Fibroblast of skin of scalp (primary cell): ENCODE measurements at places on chromosomes 3 and 15.

- DNase-seq, result no peak
Measured at GRCh38 chr15:69104050-69104750, 56.2 kb upstream of the GLCE start.

DNA sequence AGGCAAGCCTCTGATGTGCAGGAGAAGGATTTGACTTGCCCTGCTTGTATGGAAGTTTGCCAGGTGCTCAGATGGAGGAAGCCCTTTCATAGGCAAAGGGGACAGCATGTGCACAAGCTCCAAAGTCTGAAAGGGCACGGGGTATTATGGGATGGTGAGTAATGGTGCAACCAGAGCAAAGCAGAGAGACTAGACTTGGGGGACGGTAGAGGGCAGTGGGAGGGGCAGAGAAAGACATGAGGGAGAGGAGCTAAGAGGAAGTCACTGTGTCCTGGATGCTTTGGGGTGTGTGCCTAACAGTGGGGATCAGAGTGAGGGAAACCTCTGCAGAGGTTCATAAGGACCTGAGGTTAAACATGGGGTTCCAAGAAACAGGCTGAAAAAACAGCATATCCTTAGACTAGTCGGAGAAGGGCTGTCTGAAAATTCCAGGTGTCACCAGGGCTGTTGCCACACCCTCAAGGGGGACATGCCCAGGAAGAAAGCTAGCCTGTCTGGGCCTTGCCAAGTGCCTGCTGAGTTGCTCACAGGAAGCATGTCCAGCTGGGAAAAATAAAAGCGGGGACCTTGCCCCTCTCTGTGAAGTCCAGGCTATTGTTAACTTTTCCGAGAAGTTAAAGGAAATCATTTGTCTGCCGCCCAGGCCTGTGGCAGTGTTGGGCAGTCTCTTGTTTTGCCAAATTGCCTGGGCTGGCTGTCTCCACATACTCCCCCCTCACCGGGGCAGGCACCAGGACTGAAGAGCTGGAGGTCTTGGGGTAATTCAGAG lies 47.1 kb downstream of the HRH1 start:
- no peak for DNase-seq

DNA sequence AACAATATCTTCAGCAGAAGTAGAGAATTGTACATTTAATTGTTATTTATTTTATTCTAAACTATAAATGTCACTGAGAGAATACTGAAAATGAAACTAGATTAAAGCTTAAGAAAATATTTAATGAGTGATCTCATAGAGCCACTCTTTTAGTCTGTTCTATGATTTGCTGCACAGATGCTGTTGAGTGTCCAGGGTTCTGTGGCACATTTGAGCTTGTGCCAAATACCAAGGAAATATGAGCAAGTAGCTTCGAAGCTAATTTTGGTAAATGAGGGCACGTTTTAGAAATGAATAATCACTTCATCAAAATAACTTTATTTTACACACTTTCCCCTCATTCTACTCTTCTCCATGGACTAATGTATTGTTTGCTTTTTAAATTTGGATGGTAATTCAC lies 53.6 kb upstream of the THRB start:
- peak; percentile 71 for DNase-seq

GRCh38 chr3:13631256-13631655 lies 82.3 kb downstream of the FBLN2 start:
- no peak for DNase-seq

DNA sequence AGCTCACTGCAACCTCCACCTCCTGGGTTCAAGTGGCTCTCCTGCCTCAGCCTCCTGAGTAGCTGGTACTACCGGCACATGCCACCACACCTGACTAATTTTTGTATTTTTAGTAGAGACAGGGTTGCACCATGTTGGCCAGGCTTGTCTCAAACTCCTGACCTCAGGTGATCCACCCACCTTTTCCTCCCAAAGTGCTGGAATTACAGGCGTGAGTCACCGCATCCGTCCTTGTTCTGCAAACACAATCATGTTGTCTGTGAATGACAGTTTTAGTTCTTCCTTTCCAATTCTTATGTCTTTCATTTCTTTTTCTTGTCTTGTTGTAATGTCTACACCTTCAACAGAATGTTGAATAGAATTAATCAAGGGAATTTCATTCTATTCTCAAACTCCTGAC lies 16.3 kb upstream of the SMCO1 start:
- DNase-seq, result no peak

DNA sequence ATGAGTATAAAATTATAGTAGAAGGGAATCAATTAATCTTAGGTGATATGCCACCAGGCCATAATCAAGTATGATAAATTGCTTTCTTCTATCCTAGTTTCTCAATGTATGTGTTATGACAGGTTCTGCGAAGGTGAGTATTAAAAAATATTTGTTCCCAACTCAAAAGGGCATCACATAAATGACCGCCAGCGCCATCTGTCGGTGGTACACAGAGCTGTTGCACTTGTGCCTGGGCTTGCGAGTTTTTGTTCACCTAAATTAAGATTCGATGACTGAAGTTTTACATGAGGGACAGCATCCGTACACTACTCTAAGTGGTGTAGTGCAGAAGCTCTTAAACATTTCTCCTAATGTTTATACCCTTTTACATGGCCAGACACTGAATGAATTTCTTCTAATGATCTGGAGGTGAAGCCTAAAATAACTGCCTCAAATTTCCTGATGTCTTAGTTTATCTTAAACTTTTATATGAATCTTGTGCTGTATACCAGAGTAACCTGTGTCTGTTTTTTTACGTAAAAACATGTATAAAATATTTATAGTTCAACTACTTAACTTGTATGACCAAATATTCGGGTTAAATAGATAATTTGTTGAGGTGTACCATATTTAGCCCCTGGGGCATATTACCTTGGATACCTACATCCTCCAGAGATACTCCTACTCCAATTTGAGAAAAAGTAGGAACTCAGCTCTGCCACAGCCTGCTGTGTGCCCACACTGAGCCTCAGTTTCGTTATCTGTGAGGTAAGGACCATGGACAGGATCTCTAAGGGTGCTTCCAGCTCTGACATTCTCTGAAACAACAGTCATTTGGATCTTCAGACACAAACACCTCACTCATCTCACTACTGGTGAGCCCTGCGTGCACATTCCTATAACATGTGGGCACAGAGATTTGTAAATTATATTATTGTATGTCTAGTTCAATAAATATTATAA lies 365.6 kb downstream of the MAGI1 start:
- peak; percentile 51 for DNase-seq

- DNase-seq, result peak; percentile 83
Measured at GRCh38 chr15:29822100-29822683, at the start of gene TJP1. TJP1 (minus strand) TSS chr15:29822468; CDS start chr15:29822028, 440 bp downstream.

GRCh38 chr15:51093488-51093838 lies 1.2 kb downstream of the TNFAIP8L3 start:
- DNase-seq, result no peak

- DNase-seq, result no peak
Measured at GRCh38 chr3:51703068-51703760, 3.7 kb upstream of the GRM2 start.

GRCh38 chr3:195711813-195712534 lies 8.8 kb upstream of the MUC20 start:
- DNase-seq, result no peak

GRCh38 chr3:108065096-108065495 lies 25.7 kb downstream of the CD47 start:
- DNase-seq, result no peak

GRCh38 chr15:89338036-89338435 lies 3.4 kb upstream of the POLG start:
- no peak for DNase-seq

- DNase-seq, result no peak
Measured at GRCh38 chr15:28991236-28992171, 105.7 kb downstream of the APBA2 start.

GRCh38 chr3:53232641-53233377 lies 23.0 kb downstream of the TKT start:
- DNase-seq, result no peak

GRCh38 chr15:40407330-40407990 lies 1.9 kb downstream of the IVD start:
- DNase-seq, result no peak

DNA sequence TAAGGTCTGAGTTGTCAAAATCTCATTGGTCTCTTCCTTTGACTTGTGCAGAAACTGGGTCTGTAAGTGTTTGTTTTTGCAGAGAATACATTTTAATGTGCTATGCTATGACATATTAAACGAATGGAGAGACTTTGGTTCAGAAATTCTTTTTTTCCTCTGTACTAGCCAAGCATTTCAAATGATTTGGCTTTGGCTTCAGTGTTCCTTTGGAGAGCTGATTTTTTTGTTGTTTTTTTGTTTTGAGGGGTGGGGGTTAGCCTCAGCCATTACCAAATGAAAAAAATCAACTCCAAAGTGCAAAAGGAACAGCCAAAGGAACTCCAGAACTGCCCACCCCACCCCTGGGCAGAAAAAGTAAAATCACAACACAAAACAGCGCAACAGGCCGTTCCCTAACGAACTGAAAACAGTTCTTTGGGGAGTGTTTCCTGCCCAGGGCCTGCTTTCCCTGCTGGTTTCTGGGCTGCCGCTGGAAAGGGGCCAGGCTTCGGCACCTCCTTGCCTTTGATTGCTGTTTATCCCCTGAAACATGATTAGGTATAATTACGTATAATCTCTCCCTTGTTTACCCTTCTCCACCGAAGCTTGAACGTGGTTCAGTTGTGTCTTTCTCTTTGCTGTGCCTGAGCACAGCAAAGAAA lies 57.6 kb upstream of the NEO1 start:
- DNase-seq, result no peak

DNA sequence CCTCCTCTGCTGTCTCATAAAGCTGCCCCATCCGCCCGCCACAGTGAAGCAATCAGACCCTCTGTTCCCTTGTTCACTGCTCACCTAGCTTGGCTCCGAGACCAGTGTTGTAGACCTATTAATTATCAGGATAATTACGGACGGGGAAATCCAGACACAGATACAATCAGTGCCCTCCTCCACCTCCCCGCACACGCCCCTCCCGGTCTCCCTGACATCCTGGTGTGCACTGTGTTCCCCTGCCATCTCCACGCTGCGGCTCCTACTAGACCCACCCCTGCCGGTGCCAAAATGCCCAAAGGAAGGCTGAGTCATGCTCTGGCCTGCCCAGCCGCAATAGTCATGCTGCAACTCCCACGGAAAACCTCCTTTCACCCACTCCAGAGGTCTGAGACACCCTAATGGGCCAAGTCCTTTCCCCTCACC lies 277.3 kb upstream of the TLE3 start:
- no peak for DNase-seq
